ENCODE measurements at places on chromosomes 1 and 21.

- DNase-seq = no peak
These were observed 380 bp downstream of the COL18A1 start for GRCh38 chr21:45405271-45405818.

DNA sequence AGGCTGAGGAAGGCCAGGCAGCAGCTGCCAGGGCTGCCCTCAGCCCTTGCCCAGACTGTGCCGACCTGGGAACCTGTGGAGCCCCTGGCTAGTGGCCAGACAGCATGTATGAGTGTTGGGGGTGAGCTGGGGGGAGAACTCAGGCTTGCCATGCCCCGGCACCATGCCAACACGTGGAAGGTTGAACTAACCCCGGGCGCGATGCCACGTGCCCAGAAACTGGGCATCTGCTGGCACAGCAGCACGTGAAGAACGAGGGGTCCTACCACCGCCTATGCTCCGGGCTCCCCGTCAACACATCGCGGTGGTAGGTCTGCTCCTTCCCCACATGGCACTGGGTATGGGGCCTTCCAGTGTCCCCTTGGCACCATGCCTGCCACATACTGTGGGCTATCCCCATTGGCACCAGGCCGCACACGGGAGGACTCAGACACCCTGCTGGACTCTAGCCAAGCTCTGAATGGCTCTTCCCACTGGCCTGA, 68.7 kb downstream of the CASZ1 start:
- no peak for DNase-seq

DNA sequence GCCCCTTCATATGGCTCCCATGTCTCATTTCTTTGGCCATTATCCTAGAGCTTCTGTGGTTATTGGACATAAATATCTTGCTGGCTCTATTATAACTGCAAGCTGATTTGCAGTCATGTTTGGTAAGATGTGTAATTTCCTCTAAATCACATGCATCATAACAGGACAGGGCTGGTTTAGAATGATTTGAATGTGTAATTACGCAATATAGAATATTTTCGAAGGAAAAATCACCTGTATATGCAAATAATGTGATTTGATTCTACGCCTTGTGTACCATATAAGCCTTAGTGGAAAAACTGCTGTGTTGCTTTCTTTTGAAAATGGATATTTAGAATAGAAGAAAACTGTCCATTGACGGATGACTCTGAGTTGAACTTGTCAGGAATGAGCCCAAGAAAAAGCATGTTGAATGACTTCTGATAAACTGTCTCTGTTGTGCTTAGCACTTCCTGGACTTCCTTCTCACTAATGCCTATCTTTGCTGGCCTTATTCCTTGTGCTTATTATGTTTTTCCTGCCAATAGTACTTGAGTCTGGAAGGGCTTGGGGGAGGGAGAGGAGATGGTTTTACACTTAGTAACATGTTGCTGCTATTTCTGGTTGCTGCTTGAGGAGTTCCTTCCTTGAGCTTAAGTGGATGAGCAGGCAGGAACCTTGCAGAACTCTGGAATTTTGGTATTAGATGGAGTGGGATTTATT, 6.5 kb downstream of the CACHD1 start:
- no peak for DNase-seq

GRCh38 chr1:98949621-98950020, 55.0 kb downstream of the PLPPR5 start:
- DNase-seq = no peak

DNA sequence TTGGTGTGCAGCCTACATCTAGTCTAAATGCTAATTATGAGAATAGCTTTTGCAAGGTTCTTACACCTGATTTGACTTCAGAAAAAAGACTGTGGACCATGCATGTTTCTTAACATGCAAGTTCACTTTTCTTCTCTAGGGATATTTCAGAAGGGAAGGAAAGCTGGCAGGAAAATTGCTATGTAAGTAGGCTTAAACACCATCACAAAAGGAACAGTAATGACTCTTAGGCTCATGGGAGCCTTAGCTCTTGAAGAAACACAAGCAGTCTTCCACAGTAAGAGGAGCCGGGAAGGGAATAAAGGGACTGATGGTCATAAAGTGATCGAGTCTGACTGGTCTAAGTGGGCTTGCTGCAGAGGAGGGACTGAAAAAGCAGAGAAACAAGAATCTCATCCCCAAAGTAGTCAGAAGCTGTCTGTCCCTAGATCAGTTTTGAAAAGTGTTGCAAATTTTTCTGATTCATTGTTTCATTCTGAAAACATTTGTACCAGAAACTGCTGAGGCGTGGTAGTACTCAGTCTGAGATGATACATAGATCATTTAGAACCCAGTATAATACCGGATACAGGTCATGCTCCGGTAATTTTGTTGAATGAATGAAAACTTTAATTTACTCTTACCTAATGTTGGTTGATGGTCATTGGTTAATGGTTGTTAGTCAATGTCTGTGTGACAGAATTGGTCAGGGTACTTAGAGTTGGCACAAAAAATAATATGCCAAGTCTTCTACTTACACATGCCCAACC, 40.9 kb downstream of the SMYD2 start:
- no peak for DNase-seq

Data from activated CD4-positive, alpha-beta T cell treated with anti-CD3 and anti-CD28 coated beads, Interleukin-2, amount 50 U/mL, for 24 hours (primary cell).